ENCODE measurements at places on chromosomes 12 and 14.
A peak's percentile ranks its signal among the peaks of the same experiment; 100 is the strongest.

DNA sequence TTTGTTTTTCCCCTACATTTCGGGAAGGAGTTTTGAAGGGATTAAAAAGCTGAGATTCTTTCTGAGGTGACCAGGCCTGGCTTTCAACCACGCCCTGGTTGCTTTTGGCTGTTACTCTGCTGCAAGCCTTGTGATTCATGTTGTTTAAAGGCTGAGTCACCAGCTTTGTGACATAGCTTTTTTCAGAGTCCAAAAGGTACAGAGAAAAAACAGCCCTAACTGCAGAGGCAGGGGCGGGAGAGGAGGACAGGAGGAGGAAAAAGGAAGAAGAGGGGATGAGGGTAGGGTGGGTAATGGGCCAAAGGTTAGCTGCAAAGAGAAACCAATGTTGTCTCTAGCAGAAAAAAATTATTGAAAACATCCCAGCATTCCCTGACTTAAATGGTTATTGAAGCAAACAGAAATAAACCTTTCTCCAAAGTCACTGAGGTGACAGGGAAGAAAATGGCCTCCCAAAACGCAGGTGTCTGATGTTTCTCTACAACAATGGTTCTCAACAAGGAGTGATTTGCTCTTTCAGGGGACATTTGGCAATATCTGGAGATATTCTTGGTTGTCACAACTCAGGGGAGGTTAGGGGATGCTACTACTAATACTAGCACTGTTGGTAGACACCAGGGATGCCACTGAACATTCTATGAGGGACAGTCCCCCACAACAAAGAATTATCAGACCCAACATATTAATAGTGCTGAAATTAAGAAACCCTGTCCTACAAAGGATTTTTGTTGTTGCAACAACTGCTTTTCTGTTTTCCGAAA, 2.1 kb upstream of the UBC start:
- DNase-seq, result peak; percentile 71

DNA sequence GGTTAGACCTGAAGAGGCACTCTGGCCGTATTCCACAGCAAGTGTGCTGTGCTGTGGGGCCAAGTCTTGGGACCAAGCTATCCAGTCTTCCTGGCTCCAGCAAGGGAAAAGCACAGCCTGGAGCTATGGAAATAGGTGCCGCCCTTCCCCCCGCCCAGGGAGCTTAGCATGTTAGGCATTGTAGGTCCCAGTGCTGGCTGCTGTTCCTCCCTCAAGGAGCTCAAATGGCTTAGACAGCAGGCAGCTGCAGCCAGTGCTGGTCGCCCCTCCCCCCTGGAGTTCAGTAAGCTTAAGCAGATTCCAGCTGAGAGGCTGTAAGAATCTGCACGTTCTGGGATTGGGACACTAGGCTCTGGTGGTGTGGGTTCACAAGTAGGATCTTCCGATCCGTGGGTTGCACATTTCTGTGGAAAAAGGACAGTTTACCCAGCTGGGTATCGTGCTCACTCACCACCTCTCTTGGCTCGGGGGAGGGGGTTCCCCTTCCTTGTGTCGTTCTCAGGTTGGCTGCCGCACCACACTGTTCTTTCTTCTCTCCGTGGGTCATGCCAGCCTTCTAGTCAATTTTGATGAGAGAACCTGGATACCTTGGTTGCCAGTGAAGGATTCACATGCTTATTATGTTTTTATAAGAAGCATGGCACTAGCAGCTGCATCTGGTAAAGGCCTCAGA, 127.3 kb downstream of the CNTN1 start:
- peak; percentile 55 for DNase-seq

DNA sequence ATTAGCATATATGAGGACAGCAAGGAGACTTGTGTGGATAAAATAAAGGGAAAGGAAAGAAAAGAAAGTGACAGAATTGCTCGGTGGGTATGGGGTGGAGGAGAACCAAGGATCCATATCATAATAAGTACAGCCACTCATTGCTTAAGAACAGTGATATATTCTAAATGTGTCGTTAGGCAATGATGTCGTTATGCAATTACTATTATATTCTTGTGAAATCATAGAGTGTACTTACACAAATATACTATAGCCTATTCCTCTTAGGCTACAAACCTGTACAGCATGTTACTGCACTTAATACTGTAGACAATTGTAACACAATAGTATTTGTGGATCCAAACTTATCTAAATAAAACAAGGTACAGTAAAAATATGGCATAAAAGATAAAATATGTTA, 271.1 kb downstream of the CCER1 start:
- DNase-seq, result no peak

DNA sequence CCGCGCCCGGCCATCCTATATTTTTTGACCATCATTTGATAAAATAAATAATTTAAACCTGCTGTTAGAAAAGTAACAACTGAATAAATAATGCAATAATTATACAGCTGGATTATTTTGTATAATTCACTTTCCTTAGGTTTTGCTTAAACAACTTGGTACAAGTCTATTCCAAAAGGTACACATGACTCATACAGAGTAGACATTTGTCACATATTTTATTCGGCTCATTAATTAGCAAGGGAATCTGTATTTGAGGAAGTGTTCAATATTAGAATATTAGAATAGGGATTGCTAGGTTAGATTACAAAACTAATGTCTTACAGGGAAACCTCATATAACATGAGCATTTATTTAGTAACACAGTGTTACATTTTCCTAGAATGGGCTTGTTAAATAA, 48.7 kb downstream of the ATP2A2 start:
- no peak for DNase-seq

DNA sequence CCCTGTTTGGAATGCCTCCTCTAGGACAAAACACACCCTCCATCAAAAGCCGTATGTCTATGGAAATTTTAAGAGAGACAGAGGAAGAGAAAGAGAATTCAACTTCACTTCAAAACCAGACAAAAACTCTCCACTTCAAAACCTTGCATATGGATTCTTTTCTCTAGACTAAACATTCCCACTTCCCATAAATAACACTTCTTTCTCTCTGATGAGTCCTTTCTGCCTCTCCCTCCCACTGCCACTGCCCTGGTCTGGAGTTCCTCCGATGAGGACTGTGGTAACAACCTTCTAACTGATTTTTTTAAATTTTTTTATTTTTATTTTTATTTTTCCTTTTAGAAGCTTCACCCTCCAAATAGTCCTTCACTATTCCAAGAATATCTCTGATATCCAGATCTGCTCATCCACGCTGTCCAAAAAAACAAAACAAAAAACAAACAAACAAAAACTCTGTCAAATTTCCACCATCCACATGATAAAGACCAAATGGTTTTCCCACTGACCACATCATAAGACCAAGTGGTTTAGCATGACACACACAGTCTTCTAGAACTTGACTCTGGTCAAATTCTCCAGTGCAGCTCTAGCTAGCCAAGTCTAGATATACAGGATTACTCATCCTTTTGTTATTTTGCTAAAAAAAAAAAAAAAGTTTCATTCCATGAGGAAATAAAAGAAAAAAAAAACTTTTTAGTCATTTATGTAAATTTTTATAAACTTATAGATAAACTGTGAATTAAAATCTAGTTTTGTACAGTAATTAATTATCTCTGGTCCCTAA, 256.0 kb downstream of the PPFIA2 start:
- no peak for DNase-seq

DNA sequence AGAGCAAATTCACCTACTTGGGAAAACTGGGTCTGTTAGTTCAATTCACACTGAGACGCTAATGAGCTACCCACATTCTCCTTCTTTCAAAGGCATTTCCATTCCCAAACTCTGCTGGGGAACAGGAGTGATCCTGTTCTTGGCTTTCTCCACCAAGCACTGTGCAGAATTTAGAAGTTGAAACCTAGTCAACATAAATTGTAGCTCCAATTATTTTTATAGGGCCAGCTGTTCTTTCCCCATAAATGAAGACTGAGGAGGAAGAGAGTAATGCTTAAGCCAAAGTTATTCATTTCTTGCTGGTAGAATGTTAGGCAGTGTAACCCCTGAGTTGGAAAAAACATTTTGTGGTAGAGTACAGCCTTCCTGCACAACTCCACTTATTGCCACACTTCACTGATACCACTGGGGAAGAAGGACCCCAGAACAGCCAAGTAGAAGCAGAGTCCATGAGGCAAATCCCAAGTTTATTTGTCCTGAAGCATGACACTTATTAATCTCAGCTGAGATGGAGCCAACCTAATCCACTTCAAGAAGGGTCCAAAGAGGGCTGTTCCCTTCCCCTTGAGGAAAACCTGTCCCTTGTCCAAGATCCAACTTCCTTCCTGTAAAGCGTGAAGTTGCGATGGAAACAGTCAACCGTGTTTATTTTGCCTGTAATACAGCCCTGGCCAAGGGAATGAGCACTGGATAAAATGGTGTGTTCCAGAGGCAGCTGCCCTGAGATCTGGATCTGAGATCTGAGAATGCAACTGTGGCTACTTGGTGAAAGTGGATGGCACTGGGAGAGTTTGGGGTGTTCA, 151.8 kb downstream of the TBX5 start:
- DNase-seq, result no peak

DNA sequence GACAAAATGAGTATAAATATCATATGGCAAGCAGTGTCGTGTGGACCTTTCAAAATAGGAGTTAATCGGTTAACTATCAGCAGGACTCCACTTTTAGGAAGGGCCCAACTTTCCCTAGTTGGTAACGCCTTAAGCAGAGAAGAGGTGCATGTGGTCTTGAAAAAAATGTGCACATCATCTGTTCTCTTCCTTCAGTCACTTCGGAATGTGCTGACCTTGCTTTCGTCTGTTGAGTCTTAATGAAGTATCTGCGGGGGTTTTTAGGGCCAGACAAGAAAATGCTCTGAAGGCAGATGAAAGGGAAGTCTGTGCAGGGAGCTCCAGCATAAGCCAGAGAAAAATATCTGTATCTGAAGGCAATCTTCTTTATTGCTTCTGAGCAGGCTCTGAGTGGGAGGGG, 185.2 kb downstream of the AEBP2 start:
- DNase-seq, result no peak

DNA sequence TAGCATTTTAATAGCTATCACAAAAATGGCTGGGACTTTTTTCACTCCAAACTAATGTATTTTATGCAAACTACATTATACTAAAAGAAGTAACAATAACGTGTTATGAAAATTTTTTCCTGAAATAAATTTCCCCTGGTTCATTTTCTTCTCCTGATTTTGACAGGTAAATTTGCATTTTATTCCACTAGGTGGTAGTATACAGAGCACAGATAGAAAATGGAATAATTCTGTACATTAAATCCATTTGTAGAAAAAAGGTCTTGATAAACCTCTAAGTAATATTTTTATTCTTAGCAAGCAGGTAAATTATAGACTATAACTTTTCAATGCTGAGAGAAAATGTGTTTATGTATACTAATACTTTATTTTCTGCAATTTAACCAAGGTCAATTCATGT, 96.5 kb downstream of the BCAT1 start:
- DNase-seq, result no peak

DNA sequence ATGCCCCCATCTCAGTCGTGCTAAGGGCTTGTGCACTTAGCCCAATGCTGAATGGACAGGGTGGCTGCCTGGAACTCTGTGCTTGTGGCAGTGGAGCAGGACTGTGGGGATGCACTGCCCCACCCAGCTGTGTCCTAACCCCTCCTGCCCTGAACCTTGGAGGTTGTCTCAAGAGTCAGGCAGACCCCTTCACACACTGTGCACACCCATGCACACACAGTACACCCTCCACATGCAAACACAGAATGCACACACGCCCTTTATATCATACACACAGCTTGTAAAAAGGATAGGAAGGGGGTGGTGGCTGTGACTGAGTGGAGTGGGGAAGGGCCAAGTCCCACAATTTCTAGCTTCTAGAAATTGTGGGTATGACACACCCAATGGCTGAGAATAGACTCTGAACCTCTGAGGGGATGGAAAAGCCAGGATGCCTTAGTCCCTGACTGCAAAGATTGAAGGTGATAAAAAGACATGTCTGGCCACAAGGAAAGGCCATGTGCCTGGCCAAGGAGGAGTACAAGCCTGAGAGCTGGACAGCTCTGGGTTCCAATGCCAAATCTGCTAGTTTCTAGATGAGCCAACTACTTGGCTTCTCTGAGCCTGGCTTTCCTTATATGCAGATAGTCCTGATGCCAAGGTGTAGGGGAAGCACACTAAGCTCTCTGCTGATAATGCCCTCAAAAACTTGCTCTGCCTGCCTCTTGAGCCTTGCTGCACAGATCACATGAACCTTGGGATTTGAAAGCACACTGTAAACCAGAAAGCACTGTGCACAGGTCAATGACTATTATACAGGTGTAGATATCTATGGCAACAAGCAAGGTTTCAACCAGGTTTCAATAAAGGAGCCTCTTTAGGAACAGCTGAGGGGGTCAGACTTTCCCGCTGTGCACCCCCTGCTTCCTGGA, 8.4 kb downstream of the KRT8 start:
- no peak for DNase-seq

GRCh38 chr12:14111230-14111865, 129.9 kb upstream of the GRIN2B start:
- no peak for DNase-seq

Data from spleen (tissue), 13 donors.